Natural killer cell treated with Interleukin-12 subunit alpha and Interleukin-12 subunit beta and Interleukin-15 and Interleukin-18, amount 100 ng/mL, for 72 hours (primary cell): ENCODE measurements at places on chromosomes 2 and 18. TPM values are rescaled to one million over a fixed set of nuclear protein-coding genes. Genes with fewer than 3 reads are reported as not detected.
A peak's percentile ranks its signal among the peaks of the same experiment; 100 is the strongest.

DNA sequence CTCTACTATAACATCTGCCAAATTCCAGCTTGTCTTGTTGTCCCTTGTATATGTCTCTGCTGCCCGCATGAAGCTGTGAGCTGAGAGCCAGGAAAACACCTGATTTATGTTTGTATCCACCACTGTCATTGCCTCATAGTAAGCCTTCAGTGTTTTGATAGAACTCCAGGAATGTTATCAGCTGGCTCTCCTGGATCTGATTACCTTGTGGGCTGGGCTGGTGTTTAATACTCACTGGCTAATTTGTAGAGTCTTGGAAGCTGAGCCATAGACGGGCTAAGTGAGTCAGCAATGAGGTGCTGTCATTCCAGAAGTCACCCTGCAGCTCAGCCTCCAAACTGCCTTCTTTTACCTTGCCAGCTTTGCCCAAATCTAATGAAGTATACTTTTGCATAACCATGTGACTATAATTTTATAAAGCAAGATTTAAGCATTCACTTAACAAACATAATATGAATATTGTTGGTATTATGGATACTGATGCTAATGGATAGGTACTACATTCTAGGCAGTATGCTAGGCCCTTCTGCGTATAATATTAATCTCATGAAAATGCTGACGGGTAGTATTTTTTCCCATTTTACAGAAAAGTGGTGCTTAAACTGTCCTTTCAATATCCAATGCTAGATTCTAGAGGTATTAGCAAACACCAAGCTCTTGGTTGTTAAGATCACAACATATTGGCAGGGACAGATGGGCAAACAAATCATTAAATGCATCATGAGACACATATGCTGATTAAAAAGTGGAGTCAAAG lies 62.7 kb upstream of the GATA6 start:
- DNase-seq = no peak

DNA sequence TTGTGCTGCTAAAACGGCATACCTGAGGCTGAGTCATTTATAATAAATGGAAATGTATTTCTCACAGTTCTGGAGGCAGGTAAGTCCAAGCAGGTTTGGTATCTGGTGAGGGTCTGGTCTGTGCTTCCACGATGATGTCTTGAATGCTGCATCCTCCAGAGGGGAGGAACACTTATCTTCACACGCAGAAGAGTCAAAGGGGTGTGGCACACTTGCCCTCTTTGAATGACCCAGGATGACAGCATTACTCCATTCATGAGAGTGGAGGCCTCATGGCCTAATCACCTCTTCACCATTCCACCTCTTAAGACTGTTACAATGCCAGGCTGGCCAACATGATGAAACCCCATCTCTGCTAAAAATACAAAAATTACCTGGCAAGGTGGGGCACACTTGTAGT lies 61.0 kb downstream of the NCAPH start:
- DNase-seq = no peak

GRCh38 chr2:133657591-133657990 lies 89.3 kb upstream of the NCKAP5 start:
- DNase-seq = no peak

DNA sequence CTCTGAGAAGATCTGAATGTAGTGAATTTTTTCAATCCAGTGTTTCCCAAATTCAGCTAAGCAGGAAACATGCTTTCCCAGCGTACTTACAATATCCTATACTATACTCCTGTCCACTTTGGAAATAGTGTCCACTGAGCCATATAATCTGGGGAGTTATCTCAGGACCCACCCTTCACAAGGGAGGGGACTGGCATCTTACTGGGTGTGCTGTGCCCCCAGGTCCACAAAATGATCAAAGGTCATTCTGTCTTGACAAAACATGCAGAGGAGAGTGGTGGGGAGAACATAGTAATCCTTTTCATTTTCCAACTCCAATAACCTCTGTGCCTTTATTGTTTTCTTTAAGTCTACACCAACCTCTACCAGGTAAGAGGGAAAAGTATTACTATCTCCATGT lies 79.8 kb upstream of the DAPL1 start:
- no peak for DNase-seq

DNA sequence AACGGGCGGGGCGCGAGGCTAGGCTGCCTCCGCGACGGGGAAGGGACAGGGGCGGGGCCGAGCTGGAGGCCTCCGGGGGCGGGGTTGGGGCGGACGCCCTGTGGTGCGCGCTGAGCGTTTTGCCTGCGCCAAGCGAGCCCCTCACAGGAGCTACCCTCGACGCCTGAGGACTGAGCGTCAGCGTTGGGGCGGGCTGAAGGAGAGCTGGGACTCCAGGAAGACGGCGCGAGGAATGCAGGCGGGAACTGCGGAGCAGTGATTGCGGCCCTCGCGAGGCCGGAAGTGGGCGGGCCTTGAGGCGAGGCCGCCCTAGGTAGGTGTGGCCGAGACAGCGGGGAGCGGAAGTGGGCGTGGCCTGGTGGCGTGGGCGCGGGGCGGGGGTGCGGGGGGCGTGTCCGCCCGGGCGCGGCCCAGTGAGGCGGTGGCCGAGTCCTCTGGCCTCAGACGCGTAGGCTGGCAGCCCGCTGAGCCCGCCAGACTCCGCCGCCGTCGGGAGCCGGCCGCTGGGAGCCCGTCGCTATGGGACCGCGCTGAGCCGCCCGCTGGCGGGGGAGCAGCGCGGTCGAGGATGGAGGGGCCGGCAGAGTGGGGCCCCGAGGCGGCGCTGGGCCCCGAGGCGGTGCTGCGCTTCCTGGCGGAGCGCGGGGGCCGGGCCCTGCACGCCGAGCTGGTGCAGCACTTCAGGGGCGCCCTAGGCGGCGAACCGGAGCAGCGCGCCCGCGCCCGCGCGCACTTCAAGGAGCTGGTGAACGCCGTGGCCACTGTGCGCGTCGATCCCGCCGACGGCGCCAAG lies at the start of the genes SEPTIN10 and SOWAHC:
Gene SEPTIN10 (minus strand): TSS at position 45 of the 793 bp plus-strand sequence. CDS start 139 bp downstream, outside the sequence.
Gene SOWAHC (plus strand): TSS at position 443 of the 793 bp plus-strand sequence. CDS start 126 bp downstream, at position 569.
- DNase-seq = peak; percentile 86

DNA sequence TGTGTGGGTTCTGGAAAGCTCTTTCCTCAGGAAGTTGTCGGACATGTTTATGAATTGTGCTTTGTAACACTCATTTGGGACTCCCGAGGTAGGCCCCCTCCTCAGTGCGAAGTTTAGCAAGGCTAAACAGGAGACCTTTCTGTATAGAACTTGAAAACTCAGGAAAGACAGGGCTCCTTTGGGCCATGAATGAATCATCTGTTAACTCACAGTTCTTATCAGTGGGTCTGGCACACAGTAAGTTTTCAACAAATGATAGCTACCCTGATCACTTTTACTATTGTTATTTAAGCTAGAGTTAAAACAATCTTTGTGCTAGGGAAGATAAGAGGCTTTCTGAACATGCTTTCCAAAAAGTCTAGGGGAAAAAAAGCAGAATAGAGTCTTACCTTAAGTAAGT lies 430.5 kb upstream of the ETAA1 start:
- no peak for DNase-seq

- DNase-seq = no peak
Observed at GRCh38 chr2:46499392-46499785, 20.0 kb downstream of the TMEM247 start.

- DNase-seq = no peak
Observed at GRCh38 chr2:150859162-150859561, 371.7 kb upstream of the RND3 start.

- DNase-seq = no peak
Observed at GRCh38 chr2:25895610-25896009, 17.3 kb upstream of the ASXL2 start.

- peak; percentile 91 for DNase-seq
Observed at GRCh38 chr2:195535911-195536522, 121.0 kb upstream of the SLC39A10 start.

DNA sequence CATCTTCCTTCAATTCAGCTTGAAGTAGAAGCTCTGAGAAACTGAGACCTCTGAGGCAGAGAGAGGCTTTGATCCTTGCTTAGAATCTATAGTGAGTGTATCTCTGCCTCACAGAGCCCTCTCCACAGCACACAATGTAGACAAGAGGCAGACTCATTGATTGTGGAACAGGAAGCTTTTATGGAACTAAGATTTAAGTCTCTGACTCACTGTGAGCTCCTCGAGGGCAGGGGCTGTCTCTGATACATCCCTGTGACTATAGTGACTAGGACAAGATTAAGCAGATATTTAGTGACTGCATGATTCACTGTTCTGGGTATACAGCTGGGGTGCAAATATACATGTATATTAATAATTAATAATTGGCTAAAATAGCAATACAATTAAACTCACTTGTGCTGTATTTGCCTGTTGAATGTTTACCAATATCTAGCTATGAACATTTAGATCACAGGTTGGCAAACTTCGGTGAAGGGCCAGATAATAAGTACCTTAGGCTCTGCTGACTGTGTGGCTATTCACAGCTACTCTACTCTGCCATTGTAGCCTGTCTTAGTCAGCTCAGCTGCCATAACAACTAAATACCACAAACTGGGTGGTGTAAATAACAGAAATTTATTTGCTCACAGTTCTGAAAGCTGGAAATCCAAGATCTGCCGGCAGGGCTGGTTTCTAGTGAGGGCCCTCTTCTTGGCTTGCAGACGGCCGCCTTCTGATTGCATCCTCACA lies 54.4 kb downstream of the ARHGEF4 start:
- DNase-seq = no peak

Gene SERPINB10
- 5.1 TPM for total RNA-seq

Gene PTH2R
- total RNA-seq = not detected

Gene LOXHD1
- not detected for total RNA-seq

Gene MEP1B
- 0.20 TPM for total RNA-seq
